ENCODE measurements at places on chromosomes 7 and 10. TPM values are rescaled to one million over a fixed set of nuclear protein-coding genes. Genes with fewer than 3 reads are reported as not detected.

The NANOS1 gene
- total RNA-seq, result 0.52 TPM

DNA sequence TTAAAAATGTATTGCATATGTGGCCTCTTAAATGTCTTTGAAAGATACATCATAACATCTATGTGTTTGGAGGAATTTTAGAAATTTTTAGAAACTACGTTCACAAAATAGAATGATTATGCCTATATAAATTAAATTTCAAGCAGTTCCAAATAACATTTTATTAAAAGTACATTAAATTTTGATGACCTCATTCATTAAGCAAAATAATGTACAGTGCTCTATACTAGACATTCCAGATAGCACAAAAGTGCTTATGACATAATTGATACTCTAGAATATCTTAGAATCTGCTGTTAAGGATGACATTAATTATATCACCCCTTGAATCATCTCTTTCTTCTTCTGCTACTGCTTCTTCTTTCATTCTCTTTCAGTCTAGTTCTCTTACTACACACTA lies 528.9 kb downstream of the GFRA1 start:
- DNase-seq, result no peak

- no peak for DNase-seq
Observed at GRCh38 chr10:129641982-129642381, 174.9 kb downstream of the MGMT start.

DNA sequence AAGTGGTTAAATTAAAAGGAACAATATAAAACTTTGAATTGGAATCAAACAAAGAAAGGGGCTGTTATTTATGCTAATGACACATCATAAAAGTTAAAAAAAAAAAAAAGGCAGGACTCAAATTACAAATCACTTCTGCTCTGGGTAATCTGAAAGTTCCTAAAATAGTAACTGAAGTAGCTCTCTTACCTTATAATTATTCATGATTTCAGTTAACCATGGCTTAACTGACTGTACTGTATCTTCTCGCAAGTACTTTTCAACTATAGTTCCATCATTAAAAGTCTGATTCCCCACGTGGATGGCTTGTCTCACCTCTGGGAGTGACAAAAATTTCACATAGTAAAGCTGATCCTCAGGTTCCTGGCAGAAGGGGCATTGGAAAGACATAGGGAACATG lies 82.5 kb downstream of the CPVL start:
- DNase-seq, result no peak

DNA sequence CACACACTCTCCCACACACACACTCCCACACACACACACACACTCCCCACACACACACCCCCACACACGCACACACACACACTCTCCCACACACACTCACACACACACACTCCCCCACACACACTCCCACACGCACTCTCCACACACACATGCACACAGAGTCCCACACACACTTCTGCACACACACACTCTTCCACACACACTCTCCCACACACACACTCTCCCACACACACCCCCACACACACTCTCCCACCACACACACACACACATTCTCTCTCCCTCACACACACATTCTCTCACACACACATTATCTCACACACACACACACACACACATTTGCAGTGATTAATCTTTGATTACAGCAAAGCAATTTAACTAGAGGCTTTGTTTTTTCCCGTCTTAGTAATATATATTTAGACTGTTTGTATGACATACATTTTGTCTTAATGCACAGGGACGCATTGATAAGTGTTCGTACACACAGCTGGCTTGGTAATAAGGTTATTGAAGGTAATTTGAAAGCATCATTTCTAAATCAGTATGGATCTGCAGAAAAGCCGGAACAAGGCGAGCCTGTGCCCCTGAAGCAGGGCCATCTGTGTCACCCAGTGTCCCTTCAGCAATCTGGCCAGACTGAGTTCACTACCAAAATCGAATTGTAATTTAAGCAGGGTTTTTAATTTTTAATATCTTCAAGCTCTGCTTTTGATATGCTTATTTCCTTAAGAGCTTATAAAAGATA lies 69.9 kb upstream of the SH2B2 start:
- DNase-seq, result no peak

The EMX2 gene
- total RNA-seq, result not detected

The FFAR4 gene
- not detected for total RNA-seq

DNA sequence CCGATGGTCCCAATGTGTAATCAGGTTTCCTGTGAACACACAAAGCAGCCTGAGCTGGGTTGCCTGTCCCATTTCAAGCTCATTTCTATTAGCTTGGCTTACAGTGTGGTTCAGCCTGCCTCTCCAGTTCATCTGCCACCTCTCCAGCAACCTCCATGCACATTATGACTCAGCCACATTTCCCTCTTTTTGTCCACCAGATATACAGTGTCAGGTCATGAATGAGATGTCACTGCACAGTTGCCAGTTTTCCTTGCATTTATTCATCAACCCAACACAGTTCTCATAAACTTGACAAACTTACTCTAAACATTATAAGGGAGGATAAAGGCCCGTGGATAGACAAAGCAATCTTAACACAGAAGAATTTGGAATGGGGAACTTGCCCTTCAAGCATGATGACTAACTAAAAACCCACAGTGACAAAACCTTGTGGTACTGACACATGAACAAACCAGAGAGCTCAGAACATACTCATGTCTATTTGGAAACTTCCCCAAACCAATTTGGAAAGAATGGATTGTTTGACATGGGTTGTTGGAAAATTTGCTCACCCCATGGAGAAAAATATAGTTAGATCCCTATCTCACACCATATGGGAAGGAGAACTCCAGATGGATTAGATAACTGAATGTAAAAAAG lies 2.5 kb upstream of the CFAP58 start:
- peak; percentile 33 for DNase-seq

The CDC14C gene
- total RNA-seq, result not detected

The CNPY1 gene
- not detected for total RNA-seq

The RAMP3 gene
- total RNA-seq, result not detected
